NCI-H1092 (cell line): ENCODE measurements at places on chromosomes 2 and 18.

DNA sequence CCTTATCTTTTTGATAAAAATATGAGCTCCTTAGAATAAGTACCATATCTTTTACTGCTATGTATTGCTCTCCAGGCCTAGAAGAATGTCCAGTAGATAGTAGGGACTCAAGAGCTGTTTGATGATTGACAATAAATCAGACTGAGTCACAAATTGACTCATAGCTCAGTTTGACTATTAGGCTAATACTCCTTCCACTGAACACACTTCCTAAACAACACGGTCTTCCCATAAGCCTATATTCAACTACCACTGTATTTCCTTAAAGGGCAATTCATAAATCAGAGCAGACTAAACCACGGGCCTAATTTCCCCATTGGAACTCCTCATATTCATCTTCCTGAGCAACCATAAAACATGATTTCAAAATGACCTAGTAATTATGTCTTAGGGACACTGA, 258.5 kb downstream of the ALK start:
- no peak for DNase-seq

DNA sequence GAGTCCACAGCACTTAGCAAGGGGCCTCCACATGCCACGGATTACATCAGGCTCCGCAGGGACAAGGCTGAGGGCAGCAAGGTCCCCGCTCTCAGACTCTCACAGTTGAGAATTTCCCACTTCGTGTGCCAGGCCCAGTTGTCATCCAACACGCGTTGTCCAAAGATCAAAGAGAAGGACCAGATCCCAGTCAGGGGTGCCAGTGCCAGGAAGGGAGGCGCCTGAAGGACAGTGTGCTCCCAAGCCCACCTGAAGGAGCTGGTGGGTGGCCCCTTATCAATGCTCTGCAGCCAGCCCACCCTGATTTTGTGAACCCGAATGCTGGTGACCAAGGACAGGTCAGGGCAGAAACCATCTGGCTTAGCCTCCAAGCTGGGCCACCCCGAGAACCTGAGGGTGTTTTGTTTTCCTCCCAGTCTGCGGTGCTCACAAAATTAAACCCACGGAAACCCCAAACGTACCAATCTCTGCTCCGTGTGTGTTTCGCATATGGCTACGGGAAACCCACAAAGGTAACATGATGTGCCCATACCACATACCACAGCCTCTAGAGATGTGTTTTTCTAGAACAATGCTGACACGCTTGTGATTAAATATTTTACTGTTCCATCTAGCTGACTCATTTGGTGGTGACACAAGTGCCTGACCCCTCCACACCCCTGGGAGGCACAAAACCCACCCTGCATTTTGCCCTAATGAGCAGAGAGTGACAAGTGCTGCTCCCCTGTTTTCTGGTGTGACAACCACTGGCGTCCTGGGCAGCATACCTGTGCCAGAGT, 24.5 kb downstream of the CRACDL start:
- no peak for DNase-seq

DNA sequence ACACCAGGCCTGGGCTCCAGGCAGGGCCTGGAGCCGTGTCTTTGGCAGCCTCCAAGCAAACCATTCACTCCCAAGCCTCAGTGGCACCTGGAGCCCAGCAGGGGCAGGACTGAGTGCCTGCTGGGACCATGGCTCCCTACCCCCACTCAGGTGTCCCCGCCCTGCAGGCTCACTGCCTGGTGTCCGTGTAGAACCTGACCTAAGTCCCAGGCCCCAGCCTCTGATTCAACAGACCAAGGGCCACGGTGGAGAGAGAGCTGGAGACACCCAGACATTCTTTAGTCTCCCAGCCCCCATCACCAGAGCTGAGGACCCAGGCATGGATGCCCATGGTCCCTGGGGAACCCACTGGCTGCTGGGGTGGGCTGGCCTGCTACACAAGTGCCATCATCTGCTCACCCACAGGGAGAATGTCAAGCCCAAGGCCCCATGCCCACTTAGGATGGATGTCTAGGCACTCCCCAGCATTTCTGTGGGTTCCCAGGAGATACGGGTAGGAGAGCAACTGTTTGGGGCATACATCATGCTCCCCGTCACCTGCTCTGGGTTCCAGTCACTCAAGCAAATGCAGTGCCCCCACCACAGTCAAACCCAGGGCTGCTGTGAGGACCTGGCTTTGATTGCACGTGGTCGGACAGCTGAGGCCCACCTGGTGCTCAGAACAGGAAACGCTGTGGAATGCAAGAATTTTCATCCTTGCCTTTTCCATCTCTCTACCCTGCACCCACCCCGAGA, 42.9 kb upstream of the ATG16L1 start:
- no peak for DNase-seq

GRCh38 chr2:215723631-215724011, 287.8 kb upstream of the FN1 start:
- DNase-seq: no peak

- no peak for DNase-seq
These were observed 72.2 kb upstream of the CHRNA1 start for GRCh38 chr2:174836377-174836994.

DNA sequence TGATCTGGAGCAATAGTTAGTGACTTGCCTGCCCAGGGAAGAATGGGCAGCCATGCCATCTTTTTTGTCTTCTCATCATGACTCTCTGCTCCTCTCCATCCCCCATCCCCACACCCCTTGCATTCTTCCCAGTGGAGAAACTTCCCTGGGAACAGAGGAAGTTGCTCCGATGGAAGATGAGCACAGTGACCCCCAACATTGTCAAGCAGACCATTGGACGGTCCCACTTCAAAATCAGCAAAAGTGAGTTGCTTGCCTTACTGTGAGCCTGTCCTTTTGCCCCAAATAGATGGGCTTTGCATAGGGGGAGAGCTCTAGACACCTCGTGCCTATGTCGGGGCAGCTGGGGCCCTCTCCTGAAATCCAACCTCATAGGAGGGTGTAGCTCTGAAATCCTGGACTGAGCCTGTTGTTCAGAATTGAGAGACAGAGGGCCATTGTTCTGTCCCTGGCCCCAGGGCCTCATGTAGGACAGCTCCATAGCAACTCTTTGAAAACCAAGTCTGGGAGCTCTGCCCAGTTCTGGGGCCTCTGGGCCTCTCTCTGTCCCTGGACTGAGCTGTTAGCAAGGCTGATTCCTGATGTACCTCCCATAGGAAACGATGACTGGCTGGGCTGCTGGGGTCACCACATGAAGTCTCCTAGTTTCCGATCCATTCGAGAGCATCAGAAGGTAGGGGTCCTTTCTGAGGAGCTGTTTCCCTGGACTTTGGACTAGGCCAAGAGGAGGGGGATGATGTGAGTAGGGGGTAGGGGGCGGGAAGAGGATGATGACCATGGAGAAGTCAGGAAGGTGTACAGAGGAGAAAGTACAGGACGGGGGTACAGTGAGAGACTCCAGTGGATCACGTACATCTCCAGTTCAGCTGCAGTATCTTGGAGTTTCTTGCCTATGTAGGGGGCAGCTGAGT, 35.2 kb downstream of the TTLL4 start:
- no peak for DNase-seq

DNA sequence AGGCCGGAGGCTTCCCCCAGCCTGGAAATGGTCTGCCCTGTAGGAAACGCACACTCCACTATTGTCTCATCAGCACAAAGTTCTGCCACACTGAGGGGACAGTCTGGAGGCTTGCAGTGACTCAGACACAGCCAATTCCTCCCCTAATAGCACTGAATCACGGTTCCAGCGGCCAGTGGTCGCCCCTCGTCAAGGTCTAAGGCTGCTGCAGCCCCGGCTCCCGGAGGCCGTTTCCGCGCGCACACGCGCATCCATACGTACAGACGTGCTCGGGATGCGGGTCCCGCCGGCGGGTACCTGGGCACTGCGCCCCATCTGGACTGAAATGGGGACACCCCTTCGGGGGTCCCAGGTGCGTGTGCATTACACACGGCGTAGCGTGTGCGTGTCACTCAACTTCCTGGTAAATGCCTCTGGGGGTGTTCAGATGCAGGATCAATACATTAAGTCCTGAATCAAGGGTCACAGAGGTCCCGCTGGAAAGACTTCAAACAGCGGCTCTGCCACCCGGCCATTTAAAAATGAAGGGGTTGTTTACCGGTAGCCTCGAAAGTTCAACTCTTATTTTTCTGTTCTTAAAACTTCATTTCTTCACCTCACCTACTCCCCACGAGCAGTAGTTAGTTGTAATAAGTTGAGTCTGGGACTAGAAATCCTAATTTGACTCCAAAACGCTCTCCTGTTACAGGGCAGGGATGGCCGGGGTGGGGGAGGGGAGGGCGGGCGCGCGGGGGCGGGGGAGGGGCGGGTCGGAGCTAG, 572 bp upstream of the ZNF516 start:
- peak; percentile 42 for DNase-seq

- no peak for DNase-seq
These were observed 160.2 kb downstream of the GALNT14 start for GRCh38 chr2:30978044-30978443.
